ENCODE measurements at places on chromosomes 4 and X.

- no peak for DNase-seq
Measured at GRCh38 chr4:6116696-6117285, 83.6 kb downstream of the JAKMIP1 start.

- DNase-seq = no peak
Measured at GRCh38 chrX:10104958-10105658, 51.7 kb upstream of the CLCN4 start.

- no peak for DNase-seq
Measured at GRCh38 chr4:132670557-132670956, 478.5 kb upstream of the PCDH10 start.

GRCh38 chr4:100314057-100314456 is 123.8 kb upstream of the DDIT4L start:
- no peak for DNase-seq
